ENCODE measurements at places on chromosomes 1 and 21.

GRCh38 chr21:44260791-44261631 is 686 bp downstream of the DNMT3L start:
- DNase-seq = no peak

GRCh38 chr1:168261390-168261789 is 19.3 kb upstream of the TBX19 start:
- no peak for DNase-seq

- DNase-seq = no peak
Observed at GRCh38 chr1:204509186-204509635, 7.0 kb upstream of the MDM4 start.

DNA sequence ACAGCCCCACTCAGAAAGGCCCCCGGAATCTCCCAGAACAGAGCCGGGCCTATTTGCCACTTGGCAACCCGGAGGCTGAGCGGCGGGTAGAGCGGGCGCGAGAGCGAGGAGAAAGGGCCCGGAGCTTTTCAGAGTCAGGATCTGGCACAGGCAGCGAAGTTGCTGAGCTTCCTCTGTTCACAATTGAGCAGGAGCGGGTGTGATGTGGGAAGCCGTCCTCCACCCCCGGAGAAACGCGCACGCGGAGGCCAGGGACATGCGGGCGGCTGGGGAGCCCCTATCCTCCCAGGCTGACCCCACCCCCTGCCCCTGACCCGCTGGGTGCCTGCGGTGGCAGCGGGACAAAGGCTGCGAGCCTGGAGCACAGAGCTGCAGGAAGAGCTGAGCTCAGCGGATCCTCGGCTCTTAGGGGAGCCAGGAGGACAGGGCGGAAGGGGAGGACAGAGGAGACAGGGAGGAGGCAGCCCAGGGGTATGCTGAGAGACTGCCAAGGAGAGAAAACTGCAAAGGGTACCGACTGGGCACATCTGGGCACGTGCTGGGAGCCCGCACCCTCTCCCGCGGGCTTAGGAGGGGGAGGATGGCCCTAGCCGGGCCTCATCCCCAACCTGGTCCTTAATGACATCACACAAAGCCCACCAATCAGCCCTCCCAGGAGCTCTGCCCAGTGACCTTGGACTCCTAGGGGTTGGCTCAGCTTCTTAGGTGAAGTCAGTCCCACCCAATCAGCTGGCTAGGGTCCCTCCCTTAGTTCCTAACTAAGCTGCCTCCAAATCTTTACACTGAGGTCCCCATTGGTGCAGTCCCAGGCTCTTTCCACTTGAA is 9.3 kb downstream of the KIF21B start:
- DNase-seq = no peak

DNA sequence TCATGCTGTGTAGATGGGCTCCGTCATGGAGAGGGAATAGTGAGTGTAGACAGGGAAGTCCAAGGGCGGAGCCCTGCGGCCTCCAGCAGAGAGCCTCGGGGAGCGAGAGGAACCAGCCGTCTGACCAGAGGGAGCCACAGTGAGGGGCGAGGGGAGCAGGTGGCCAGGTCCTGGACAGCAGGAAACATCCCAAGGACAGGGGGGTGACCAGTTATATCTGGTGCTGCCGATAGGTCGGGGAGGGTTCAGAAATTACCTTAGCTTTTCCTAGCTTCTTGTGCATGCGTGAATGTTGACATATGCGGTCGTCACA is 46.5 kb downstream of the TRAPPC10 start:
- DNase-seq = no peak
